ENCODE measurements at places on chromosomes 3 and 15. TPM values are rescaled to one million over a fixed set of nuclear protein-coding genes. Genes with fewer than 3 reads are reported as not detected.

DNA sequence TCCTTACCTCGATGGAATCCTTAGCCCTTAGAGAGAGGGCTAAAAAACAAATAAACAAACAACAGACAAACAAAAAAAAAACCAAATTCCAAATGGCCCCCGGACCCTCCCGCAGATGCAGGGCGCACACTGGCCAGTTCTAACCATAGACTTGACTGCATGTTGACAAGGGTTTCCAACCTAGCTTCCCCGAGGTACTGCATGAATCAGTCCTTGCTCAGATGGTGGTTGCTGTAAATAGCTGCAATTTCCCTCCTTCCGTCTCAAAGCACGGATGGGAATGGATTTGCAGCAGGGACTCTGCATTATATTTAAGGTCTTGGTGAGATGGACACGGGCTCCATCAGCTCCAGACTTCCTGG lies 162.8 kb downstream of the CD47 start:
- no peaks in the 10 kb centered on the region for H3K36me3 ChIP-seq
- H3K4me1 ChIP-seq: peaks cover 15% of the 10 kb centered on the region
- H3K27me3 ChIP-seq: peaks cover 15% of the 10 kb centered on the region
- H3K27ac ChIP-seq: peak overlapping the region; percentile 77
- peak overlapping the region; percentile 90 for H3K4me3 ChIP-seq
- peak; percentile 10 for DNase-seq

SH3BP5 gene
- 15.0 TPM for total RNA-seq

KIF9 gene
- 3.5 TPM for total RNA-seq

SLC28A1 gene
- total RNA-seq: not detected

DNA sequence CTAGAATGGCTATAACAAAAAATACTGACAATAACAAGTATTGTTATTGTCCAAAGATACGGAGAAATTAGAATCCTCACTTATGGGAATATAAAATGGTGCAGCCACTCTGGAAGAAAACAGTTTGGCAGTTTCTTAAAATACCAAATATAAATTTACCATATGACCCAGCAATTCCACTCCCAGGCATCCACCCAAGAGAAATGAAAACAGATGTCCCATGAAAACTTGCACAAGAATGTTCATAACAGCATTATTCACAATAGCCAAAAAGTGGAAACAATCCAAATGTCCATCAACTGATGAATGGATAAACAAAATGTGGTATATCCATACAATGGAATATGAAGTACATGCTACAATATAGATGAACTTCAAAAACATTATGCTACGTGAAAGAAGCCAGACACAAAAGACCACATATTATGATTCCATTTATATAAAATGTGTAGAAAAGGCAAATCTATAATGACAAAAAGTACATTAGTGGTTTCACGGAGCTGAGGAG lies 9.4 kb downstream of the AAGAB start:
- no peak for DNase-seq
- H3K4me3 ChIP-seq: no peak overlapping the region
- H3K4me1 ChIP-seq: peaks cover 53% of the 10 kb centered on the region
- no peak overlapping the region for H3K27ac ChIP-seq
- no peaks in the 10 kb centered on the region for H3K27me3 ChIP-seq

DPPA2 gene
- total RNA-seq: not detected

- no peak overlapping the region for H3K4me3 ChIP-seq
- peak overlapping the region; percentile 61 for H3K27ac ChIP-seq
- peaks cover 35% of the 10 kb centered on the region for H3K4me1 ChIP-seq
- no peaks in the 10 kb centered on the region for H3K36me3 ChIP-seq
These were observed 97.4 kb upstream of the RBMS3 start for GRCh38 chr3:29183346-29184087.

DNA sequence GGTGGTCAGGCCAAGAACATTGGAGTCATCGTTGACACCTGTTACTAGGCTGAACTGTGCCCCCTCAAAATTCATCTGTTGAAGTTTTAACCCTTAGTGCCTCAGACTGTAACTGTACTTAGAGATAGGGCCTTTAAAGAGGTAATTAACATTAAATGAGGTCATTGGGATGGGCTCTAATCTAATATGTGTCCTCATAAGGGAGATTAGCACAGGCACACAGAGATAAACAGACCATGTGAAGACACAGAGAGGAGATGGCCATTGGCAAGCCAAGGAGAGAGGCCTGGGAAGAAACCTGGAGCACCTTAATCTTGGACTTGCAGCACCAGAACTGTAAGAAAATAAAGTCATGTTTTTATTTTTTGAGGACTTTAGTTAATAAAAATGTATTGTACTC lies 59.6 kb downstream of the PLCL2 start:
- no peak overlapping the region for H3K27ac ChIP-seq
- peaks cover 10% of the 10 kb centered on the region for H3K36me3 ChIP-seq
- no peaks in the 10 kb centered on the region for H3K27me3 ChIP-seq
- H3K4me3 ChIP-seq: no peak overlapping the region
- no peak for DNase-seq
- peaks cover 14% of the 10 kb centered on the region for H3K4me1 ChIP-seq

CACNA2D2 gene
- total RNA-seq: 0.46 TPM

DNA sequence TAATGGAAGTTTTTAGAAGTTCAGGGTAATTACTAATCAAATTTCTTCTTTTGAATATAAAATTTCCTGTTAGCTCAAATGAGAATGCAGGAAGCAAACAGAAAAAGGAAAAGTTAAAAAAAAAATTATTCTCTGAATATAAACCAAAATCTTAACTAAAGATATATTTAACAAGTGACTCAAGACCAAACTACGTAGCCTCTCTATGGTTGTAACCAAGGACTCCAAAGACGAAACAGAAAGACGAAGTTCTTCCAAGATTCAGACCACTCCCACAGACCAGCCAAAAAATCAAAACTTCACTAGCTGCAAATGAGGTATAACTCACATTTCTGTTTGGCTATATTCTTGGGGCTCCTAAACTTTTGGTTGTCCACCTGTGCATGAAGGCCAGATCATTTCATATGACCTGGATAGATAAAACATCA lies 846.5 kb upstream of the ALCAM start:
- H3K4me3 ChIP-seq: no peak overlapping the region
- H3K4me1 ChIP-seq: no peaks in the 10 kb centered on the region
- no peak for DNase-seq
- no peaks in the 10 kb centered on the region for H3K36me3 ChIP-seq
- H3K27me3 ChIP-seq: no peaks in the 10 kb centered on the region
- no peak overlapping the region for H3K27ac ChIP-seq

GRCh38 chr3:45145681-45146614 lies at the start of gene CDCP1:
Gene CDCP1 (minus strand): TSS chr3:45146378. CDS start chr3:45146287, 91 bp downstream.
- peak within 1 kb of the TSS; percentile 75 for H3K27ac ChIP-seq
- peak; percentile 12 for DNase-seq
- peak within 1 kb of the TSS; percentile 95 for H3K4me3 ChIP-seq
- peaks cover 18% of the 10 kb centered on the region for H3K4me1 ChIP-seq
- H3K27me3 ChIP-seq: peaks cover 34% of the 10 kb centered on the region

NTRK3 gene
- total RNA-seq: 0.51 TPM

- no peaks in the 10 kb centered on the region for H3K4me1 ChIP-seq
- H3K27ac ChIP-seq: no peak overlapping the region
- DNase-seq: no peak
- H3K36me3 ChIP-seq: no peaks in the 10 kb centered on the region
- H3K27me3 ChIP-seq: no peaks in the 10 kb centered on the region
These were observed 55.7 kb downstream of the LMCD1 start for GRCh38 chr3:8557298-8557697.

VIPR1 gene
- total RNA-seq: 0.51 TPM

DNA sequence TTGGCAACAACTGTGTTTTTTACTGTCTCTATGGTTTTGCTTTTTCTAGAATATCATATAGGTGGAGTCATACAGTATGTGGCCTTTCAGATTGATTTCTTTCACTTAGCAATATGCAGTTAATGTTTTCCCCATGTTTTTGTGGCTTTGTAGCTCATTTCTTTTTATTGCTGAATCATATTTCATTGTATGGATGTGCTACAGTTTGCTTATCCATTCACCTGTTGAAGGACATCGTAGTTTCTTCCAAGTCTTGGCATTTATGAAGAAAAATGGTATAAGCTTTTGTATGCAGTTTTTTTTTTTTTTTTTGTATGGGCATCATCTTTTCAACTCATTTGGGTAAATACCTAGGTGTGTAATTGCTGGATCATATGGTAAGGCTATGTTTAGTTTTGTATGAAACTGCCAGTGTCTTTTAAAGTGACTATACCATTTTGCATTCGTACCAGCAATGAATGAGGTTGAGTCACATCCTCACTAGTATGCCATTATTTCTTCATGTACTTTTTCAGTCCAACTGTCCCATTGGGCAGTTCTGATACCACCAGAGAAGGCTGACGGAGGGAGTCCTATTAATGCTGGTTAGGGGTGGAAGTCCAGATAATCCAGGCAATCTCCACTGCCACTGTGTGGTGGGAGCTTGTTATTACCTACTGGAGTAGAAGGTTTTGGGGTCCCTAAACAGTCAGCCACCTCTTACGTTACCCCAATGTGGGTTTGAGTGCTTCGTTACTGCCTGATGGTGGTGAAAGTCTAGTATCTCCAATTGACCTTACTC lies 210.5 kb downstream of the DOCK3 start:
- H3K4me1 ChIP-seq: no peaks in the 10 kb centered on the region
- DNase-seq: no peak
- no peak overlapping the region for H3K4me3 ChIP-seq
- H3K27ac ChIP-seq: no peak overlapping the region

DNA sequence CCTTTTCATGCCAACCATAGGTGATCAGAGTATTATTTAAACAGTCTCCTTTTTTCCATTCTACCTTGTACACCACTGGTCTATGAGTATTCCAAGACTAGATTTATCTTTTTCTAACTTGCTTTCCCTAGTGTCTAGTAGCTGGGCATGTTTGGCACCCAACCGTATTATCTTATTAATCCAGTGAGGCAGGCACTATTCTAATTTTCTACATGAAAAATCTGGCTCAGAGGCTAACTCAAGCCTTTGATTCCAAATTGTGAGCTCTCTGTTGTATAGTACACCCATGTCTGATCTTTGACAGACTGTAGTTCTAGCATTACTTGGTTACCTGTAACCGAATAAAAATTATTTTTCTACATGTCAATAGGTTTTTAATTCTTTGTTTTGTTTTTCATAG lies 76.7 kb upstream of the PLXND1 start:
- H3K4me3 ChIP-seq: no peak overlapping the region
- no peaks in the 10 kb centered on the region for H3K4me1 ChIP-seq
- no peaks in the 10 kb centered on the region for H3K36me3 ChIP-seq
- no peak overlapping the region for H3K27ac ChIP-seq
- H3K27me3 ChIP-seq: no peaks in the 10 kb centered on the region

DNA sequence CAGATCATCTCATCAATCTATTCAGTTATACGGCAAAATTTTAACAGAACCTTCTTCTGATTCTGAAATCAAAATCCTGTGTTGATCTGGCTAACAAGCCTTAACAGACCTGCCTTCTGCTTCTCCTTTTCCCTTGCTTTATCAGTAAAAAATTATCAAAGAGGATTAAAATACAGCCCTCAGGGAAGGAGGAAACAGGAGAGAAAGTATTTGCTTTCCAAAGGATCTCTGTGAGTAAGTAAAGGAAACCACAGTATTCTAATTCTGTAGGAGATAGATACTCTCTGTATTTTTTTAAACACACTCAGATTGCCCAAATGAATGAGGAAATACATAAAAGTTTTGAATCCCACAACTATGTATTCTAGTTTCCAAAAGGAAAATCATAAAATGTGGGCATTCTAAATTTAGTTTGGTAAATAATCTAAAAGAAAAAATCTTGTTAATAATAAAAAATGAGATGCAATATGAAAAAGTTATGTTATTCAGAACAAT lies 221.8 kb downstream of the ZIC1 start:
- no peaks in the 10 kb centered on the region for H3K27me3 ChIP-seq
- H3K4me1 ChIP-seq: no peaks in the 10 kb centered on the region
- DNase-seq: no peak
- no peak overlapping the region for H3K4me3 ChIP-seq

- H3K27me3 ChIP-seq: peaks cover 30% of the 10 kb centered on the region
- no peak overlapping the region for H3K4me3 ChIP-seq
- H3K27ac ChIP-seq: no peak overlapping the region
- no peak for DNase-seq
- H3K4me1 ChIP-seq: no peaks in the 10 kb centered on the region
- no peaks in the 10 kb centered on the region for H3K36me3 ChIP-seq
These were observed 33.6 kb upstream of the ETV5 start for GRCh38 chr3:186142393-186142932.

MESP2 gene
- total RNA-seq: 0.41 TPM

DNA sequence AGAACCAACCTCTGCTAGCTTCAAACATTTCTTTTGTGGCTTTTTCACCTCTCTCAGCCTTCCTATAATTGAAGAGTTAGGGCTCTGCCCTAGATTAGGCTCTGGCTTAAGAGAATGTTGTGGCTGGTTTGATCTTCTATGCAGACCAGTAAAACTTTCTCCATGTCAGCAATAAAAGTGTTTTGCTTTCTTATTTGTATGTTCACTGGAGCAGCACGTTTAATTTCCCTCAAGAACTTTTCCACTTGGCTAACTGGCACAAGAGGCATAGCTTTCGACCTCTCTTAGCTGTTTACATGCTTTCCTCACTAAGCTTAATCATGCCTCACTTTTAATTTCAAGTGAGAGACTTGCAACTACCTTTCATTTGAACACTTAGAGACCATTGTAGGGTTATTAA lies 964.7 kb downstream of the ROBO2 start:
- no peaks in the 10 kb centered on the region for H3K36me3 ChIP-seq
- no peaks in the 10 kb centered on the region for H3K4me1 ChIP-seq
- no peak overlapping the region for H3K4me3 ChIP-seq

ABCF3 gene
- total RNA-seq: 73.4 TPM

GRCh38 chr3:39752019-39752637 lies 57.3 kb upstream of the MYRIP start:
- no peak overlapping the region for H3K27ac ChIP-seq
- no peak overlapping the region for H3K4me3 ChIP-seq
- H3K4me1 ChIP-seq: no peaks in the 10 kb centered on the region

DNA sequence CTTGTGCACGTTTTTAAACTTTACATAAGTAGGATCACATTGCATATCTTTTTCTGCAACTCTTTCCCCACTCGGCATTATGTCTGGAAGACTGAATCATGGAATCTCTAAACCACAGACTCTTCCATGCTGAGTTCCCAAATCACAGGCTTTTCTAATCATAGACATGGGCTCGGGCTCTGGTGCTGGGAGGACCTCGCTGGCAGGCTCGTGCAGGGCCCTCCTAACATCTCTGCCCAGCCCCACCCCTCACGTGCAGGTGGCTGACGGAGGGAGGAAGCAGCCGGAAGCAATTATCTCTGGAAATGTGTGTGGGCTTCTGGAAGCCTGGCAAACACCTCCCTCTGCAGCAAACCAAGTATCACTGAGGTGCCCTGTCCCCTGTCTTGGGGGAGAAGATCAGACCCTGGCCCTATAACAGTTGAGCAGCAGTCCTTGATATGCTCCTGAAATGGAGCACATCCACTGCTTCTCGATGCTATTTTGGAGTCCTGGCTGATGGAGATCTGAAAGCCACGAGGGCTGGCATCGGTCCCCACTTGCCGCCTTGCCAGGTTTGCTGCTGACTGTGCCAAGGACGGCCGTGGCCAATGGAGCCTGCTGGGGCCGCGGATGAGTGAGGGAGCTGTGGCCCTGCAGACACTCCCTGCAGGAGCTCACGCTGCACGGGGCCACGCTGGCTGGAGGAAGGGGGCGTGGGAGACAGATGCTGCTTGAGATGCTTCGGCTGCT lies 4.4 kb upstream of the IQSEC1 start:
- H3K27ac ChIP-seq: no peak overlapping the region
- no peak overlapping the region for H3K4me3 ChIP-seq
- peaks cover 36% of the 10 kb centered on the region for H3K27me3 ChIP-seq

TGM4 gene
- not detected for total RNA-seq

SKOR1 gene
- 0.09 TPM for total RNA-seq

Measured in activated T-helper 2 cell treated with anti-CD3 and anti-CD28 coated beads, Interferon-gamma antibody, Interleukin-2, Interleukin-4, amounts not matched to agents 10 μg/mL and 5 μg/mL and 100 μg/mL, durations not matched to agents 14 hours and 24 hours and 36 hours (primary cell).